ENCODE measurements at places on chromosomes 5 and 9.

DNA sequence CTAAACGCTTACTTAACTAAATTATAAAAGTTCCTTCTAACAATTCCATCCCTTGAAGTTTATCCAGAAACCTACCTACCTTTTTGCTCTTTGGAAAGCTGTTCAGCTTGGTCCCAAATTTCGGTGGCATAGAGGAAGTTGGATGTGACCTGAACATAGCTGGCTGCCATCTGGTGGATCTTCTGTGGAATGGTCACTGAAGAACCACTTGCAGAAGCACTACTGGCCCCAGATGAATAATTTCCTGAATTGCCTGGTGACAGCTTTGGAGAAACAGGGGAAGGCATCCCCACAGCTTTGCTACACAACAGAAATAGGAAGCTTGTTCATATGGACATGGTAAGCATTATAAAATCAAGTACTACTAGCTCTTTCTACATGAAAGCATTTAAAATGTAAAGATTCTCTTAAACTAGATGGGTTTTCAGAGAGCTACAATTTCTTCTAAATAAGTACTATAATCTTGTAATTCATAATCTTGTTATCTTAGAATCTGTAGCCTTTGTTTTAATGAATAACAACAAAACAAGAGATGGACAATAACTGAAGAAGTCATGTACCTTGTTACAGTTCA is 9.9 kb downstream of the LEAP2 start:
- DNase-seq: no peak

DNA sequence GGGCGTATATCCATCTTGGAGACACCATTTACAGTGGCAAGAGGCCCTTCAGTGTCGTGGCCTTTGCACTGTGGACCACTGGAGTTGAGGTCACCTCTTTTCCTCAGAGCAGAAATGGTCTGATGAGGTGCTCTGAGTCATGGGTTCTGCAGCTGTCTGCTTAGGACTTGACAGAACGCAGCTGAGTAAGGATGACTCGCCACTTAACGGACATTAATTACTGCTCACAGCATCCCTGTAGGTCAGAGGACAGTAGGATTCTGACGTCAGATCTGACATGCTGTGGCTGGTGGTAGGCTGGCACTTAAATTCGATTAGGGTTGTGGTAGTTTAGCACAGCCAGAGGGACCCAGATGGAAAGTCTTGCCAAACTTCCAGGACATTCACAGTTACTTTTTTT is 479.4 kb downstream of the DMAC1 start:
- DNase-seq: no peak

DNA sequence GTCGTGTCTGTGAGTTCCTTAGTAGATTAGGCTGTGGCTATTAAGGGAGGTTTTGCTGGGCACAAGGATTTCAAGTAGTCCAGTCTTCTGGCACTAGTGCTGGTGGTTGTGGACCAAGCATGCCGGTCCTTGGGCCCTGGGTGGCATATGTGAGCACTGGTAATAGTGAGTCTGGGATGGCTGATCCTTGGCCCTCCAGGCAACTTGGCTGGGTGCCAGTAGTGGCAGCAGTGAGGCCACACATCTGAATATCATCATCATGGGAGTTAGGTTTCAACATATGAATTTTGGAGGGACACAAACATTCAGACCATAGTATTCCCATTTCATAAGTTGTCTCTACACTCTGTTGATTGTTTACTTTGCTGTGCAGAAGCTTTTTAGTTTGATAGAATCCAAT is 25.3 kb upstream of the APBA1 start:
- no peak for DNase-seq

- no peak for DNase-seq
Observed at GRCh38 chr5:56985936-56986625, 34.2 kb upstream of the MIER3 start.

DNA sequence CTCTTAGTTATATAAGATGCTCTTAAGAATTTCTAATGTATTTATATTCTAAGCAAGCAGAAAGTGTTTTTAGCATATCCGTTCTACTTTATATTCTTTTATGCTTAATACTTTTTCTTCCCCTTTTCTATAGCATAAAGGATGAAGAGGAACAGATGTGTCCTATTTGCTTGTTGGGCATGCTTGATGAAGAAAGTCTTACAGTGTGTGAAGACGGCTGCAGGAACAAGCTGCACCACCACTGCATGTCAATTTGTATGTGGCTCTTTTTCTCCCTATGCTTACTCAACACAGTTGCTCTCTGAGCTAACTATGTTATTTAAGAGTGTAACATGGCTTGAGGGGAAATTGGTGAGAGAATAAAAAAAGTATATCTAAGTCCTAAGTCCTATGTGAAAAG is 37.6 kb upstream of the SETD9 start:
- no peak for DNase-seq

GRCh38 chr5:61397937-61398336 is 65.9 kb downstream of the ZSWIM6 start:
- no peak for DNase-seq

GRCh38 chr5:56585461-56585860 is 229.9 kb upstream of the MAP3K1 start:
- DNase-seq: no peak

GRCh38 chr9:125233678-125234077 is 7.5 kb downstream of the HSPA5 start:
- DNase-seq: no peak

DNA sequence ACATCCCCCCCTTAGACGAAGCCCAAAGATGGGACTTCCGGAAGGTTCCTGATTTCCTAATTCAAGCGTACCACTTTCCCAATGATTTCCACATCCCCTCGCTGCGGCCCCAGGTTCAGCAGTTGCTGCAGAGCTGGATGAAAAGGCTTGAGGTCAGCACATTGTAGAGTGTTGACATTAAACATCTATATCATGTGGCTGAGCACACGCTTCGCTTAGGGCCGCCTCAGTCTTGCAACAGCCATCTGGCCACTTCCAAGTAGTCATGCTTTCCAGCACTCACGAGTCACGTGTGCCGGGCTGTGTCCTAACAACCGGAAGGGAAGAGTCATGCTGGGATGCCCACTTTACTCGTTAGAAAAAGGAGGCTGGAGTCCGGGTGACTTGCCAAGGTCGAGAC is 340.6 kb upstream of the IRX4 start:
- DNase-seq: no peak

- no peak for DNase-seq
Observed at GRCh38 chr5:142621227-142621626, 64.7 kb downstream of the FGF1 start.

- DNase-seq: no peak
Observed at GRCh38 chr5:177446200-177447065, at the start of gene PRR7. Gene PRR7, plus strand, starts transcription at chr5:177446814. Its CDS starts 8,254 bp downstream, at chr5:177455068.

GRCh38 chr5:10445352-10445751 is 3.7 kb downstream of the ROPN1L start:
- no peak for DNase-seq

- DNase-seq: no peak
Observed at GRCh38 chr9:93207326-93207814, 23.4 kb downstream of the WNK2 start.

- no peak for DNase-seq
Observed at GRCh38 chr5:7347377-7347776, 48.6 kb upstream of the ADCY2 start.

DNA sequence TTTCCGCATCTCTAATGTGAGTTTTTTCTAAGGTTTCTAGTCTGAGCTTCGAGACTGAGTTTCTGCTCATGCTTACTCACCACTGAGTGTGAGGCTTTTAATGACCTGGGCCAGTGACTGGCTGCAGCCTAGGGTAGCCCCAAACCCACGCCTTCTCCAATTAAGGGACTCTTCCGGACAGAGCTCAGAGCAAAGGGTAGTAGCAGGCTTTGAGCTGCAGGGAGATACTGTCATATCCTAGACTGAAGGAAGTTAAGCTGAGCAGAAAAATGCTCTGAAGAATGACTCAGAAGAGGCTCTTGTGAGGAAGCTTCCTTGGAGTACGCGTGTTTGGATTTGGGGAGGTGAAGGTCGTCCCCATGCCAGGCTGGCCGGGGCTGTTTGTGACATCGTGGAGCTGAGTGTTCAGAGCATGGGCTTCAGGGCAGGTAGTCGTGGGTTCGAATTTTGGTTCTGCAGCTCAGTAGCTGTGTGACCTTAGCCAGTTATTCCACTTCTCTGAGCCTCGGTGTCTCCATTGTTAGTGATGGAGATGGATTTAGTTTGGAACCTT is 3.5 kb downstream of the USP20 start:
- no peak for DNase-seq

DNA sequence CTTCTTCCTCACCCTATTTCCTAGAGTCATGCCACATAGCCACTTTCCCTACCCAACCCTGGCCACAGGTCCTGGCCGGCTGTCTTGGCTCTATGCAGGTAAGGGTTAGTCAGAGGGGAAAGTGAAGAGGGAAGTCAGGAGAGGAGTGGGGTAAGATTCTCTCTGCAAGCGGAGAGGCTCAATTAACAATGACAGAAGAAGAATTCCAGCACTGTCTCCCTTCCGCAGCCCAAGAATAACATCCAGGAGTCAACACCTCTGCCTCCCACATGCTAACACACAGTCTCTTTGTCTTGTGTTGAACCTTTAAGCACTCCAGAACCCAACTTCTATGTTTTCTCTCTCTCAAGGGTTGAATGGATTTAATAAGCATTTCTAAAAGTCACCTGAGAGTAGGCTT is 235.1 kb upstream of the ANKRD55 start:
- DNase-seq: no peak

DNA sequence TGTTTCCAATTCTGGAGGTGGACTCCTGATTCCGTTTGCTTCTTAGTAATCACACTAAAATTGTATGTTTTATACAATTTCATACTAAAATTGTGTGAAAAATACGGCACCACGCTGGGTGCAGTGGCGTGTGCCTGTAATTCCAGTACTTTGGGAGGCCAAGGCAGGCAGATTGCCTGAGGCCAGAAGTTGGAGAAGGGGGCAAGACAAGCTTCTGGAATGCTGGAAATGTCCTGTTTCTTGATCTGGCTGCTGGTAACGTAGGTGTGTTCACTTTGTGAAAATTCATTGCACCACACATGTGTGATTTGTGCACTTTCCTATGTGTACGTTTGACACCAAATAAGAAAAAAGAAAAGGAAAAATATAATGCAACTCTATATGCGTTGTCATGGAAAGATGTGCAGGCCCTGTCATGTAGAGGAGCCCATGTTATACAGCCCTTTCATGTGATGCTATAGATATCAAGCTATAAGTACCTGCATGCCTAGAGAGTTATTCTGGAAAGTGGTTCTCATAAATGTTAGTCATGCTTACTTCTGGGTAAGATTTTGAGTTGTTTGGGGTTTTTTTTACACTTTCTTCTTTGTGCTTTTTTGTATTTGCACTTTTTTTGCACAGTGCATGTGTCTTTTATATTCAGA is 119.9 kb downstream of the TMEM174 start:
- DNase-seq: no peak

DNA sequence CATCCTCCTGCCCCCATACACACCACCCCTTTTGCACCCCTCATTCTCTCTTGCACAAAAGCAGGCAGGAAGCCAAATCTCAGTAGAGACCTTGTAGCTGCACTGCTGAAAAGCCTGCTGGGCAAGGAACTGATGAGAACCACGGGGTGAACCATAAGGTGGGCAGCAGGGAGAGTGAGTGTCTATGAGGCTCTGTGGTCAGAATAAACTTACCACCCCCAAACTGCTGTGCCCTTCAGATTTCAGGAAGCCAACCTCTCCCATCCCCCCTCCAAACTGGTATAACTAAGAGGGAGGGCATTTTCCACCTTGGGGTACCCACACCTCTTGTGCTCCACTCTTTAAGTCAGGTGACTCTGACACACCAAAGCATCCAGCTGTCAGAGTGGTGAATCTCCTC is 471.4 kb downstream of the SPOCK1 start:
- DNase-seq: no peak

DNA sequence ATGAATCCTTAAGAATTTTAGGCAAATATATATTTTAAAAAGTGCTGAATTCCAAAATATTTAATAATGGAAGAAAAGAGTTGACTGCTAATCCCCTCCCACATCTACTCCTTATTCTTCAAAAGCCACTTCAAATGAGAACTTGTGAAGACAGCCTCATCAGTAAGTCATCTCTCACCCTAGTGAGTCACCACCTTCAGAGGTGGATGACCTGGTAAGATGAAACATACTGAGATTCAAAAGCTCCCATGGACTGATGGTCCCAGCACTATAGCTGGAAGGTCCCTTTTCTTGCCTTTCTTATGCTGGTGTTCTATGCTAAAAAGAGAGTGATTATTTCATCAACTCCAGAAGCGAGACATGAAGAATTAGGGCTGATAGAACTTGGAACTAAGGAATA is 37.8 kb upstream of the SPDL1 start:
- no peak for DNase-seq

GRCh38 chr5:82622711-82623514 is 344.8 kb upstream of the RPS23 start:
- peak; percentile 49 for DNase-seq

- no peak for DNase-seq
Observed at GRCh38 chr5:21685522-21685921, 1167.6 kb downstream of the CDH12 start.

DNA sequence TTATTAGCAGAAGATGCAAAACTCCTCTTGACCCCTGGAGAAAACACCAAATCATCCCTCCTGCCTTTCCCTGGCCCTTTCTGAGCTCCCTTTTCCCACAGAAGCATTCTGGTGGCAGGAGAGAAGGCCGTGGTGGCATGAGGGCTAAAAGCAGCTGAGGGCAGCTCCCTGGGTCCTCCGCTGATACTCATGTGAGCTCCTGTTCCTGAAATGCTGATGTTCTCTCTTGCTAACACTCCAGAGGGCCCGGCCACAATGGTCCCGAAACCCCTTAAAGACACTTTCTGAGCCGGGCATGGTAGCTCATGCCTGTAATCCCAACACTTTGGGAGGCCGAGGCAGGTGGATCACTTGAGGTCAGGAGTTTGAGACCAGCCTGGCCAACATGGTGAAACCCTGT is 183.1 kb downstream of the HSPA4 start:
- no peak for DNase-seq

DNA sequence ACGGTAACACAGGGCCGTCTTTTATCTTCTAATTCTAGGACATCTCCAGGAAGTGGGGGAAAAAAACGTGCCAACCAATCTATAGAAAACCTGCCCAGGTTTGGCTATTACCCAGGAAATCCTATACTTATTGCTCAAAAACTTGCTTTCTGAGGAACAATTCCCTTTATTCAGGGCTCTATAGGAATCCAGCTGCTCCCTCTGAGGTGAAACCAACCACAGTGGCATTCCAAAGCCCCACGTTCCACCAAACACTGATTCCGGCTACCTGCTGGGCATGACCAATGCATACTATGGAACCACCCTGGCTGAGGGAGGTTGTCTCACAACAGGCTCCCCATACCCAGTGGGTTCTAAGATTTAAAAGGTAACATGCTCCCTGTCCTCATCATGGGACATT is 57.6 kb downstream of the GLIS3 start:
- no peak for DNase-seq

DNA sequence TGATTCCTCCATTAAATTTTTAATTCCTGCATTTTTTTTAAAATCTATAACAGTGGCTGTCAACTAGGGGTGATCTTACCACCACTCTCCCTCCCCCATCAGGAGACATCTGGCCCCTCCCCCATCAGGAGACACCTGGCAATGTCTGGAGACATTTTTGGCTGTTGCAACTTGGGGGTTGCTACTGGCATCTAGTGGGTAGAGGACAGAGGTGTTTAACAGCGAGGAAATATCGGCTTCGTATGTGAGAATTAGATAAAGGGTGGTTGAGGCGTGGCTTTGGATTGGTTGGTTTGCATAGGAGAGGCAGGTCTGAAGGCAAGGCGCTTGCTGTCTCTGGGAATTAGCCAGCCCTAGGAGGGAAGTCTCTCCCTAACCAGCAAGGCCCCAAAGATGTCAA is 10.5 kb downstream of the CDHR2 start:
- DNase-seq: no peak

- DNase-seq: no peak
Observed at GRCh38 chr9:129693741-129694140, 28.3 kb downstream of the PRRX2 start.

Measured in left lobe of liver (tissue), 2 donors.